ENCODE measurements at places on chromosomes 3 and 15.

DNA sequence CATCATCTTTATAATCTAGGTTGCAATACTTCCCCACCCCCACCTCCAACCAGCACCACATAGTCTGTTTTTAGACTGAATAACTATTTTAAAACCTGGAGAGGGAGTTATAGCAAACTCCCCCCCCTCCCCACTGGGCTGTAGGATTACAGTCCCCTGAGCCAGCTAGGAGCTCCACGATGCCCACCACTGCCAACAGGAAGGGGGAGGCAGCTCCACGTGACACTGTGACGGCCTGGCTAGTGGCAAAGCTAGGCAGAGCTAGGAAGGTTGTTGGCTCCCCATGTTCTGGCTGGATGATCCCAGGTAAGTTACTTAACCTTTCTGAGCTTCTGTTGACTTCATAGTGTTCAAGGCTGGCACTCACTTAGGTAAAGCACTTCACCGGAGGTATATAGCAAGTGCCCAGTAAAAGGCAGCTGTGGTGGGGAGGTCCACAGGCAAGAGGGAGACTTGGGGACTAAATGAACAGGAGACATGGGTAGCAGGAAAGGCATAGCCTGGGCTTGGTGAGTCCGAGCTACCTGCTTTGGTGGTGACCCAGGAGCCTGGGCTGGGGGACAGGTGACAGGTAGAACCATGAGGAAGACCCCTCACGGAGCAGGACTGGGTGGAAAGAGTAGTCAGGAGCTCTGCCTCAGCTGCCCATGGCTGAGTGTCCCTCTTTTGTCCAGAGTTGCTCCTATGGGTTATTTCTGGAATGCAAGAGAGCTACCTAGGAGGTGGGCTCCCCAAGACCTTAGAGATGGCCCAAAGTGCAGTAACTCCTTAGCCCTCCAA is 4.0 kb upstream of the TBC1D21 start:
- DNase-seq: no peak

DNA sequence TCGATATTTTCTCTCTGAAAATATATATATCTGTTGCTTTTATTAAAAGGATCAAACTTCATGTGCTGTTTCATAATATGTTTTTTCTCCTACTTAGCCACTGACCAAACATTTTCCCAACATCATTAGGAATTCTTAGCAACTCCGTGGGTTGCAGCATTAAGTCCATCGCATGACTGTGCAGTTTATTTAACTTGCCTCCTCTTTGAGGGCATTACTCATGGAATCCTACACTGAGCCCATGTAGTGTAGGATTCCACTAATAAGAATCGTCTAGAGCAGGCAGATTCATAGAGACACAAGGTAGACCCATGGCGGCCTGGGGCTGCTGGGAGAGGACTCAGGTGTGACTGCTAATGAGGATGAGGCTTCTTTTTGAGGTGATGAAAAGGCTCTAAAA is 49.3 kb downstream of the CMTM6 start:
- no peak for DNase-seq

- no peak for DNase-seq
These were observed 329.8 kb downstream of the THSD4 start for GRCh38 chr15:71444866-71445590.

DNA sequence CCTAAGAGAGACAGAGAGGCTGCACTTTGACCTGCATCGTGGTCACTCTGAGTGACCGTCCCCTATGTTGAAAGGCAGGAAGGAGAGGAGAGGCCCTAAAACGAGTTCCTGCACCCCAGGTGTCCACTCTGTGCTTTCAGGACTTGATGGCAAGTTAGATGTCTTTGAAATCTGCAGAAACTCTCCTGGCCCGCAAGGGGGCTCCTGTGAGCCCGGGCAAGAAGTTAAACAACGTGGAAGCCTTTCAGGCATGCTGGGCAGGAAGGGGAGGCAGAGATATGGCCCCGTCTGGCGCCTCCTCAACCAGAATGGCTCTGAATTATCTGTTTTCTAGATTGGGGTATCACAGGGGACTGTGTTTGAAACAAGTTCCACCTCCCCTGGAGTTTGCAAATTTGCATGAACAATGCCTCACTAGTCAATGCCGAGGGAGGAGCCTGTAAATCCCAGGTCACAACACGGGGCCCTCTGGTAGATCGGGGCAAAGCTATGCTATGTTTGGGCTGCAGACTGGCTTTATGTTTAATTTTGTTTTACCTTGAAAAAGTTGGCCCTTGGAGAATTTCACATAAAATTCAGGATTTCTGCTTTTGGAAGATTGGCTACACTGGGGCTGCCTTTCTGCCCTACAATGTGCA is 9.8 kb downstream of the CTXND1 start:
- DNase-seq: no peak

- DNase-seq: no peak
These were observed 260.1 kb downstream of the UACA start for GRCh38 chr15:70503073-70503745.

- no peak for DNase-seq
These were observed 150.3 kb downstream of the SNRK start for GRCh38 chr3:43436507-43437140.

GRCh38 chr3:159586571-159587202 is 401.9 kb upstream of the IL12A start:
- no peak for DNase-seq

DNA sequence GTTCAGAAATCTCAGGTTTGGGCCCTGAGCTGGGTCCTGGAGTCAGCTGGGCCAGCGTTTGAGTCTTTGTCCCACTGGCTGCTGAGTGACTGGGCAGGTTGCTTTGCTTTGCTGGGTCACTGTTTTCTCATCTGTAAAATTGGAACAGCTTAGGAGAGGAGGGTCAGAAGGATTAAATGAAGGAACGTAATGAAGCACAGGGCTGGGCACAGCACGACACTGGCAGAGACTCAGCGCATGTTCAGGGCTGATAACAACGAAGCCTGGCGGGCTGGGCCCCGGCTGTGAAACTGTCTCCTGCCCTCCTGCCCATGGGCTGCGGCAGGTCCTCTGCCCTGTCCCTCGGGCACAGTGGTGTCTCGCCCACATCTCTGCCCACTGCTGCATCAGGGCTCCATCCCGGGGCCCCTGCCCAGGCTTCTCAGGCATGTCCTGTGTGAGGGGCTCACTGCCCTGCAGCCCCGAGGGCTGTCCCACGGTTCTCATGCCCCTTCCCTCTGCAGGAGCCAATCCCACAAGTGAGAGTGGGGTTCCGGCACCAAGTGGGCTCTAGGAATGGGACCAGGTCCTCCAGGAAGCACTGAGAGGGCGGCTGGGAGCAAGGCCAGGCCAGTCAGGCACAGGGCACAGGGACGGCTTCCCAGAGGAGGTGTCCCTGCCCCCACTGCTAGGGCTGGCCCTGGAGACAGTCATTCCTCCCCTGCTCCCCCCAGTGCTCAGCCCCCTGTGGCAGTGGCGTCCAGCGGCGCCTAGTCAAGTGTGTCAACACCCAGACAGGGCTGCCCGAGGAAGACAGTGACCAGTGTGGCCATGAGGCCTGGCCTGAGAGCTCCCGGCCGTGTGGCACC is 88.0 kb downstream of the TBC1D2B start:
- DNase-seq: no peak
